ENCODE measurements at places on chromosomes 4 and X.

- DNase-seq, result no peak
Observed at GRCh38 chrX:77174680-77175519, 272.3 kb upstream of the FGF16 start.

GRCh38 chr4:128841402-128841801 lies 31.9 kb downstream of the JADE1 start:
- DNase-seq, result no peak

GRCh38 chrX:9897761-9898161 lies 69.4 kb upstream of the CLDN34 start:
- DNase-seq, result no peak

GRCh38 chr4:17301266-17301665 lies 210.6 kb downstream of the QDPR start:
- DNase-seq, result no peak

GRCh38 chrX:38618180-38618579 lies 56.8 kb downstream of the TSPAN7 start:
- DNase-seq, result no peak

GRCh38 chrX:56233682-56234081 lies 1.5 kb downstream of the KLF8 start:
- no peak for DNase-seq

DNA sequence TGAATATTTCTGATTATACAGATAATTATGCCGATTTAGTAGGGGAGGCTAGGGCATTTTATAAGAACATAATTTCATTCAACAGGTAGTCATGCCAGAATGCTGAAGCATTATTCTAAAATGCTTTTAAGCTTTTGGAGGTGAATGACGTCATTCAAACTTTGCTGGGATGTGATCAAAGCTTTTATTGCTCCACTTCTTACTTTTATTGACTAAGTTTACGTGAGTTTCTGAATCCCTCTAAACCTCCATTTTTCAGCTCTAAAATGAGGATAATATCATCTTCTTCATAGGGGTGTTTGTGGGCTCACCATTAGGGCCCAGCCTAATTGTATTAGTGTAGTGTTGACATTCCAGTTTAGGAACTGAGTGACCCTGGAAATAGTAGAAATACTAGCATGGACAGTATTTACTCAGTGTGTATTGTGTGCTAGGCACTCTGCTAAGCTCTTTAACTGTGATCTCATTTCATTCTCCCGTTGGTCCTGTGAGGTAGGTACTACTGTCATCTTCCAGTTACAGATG lies 3.0 kb downstream of the WWC2 start:
- DNase-seq, result no peak

DNA sequence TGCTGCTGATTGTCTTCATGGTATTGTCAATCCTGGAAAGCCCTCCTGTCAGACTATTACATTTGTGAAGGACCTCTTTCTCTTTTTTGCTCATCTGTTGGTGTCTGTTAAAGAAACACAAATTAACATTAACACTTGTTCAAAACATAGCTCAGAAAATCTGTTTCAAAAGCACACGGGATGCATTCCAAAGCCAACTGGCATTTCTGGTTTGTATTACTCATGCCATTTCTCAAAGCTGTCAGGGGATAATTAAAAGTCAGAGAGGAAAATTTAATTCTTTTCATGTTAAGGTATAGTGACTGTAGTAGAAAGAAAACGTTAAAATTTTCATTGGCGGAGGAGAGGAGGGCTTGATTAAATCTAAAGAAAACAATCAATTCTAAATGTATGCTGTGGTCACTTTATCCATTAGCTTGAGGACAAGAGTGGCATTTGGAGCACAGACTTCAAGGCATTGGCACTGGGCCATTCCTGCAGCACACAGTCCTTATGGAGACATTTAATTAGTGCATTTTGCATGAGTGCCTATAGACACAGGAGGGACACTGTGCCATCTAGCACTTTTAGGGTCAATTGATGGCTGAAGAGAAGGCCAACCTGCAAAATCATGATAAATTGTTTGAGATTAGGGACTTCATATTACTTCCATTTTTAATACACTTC lies 21.2 kb upstream of the GLRA2 start:
- DNase-seq, result no peak

- no peak for DNase-seq
Observed at GRCh38 chr4:133150486-133151340, 1.6 kb downstream of the PCDH10 start.

DNA sequence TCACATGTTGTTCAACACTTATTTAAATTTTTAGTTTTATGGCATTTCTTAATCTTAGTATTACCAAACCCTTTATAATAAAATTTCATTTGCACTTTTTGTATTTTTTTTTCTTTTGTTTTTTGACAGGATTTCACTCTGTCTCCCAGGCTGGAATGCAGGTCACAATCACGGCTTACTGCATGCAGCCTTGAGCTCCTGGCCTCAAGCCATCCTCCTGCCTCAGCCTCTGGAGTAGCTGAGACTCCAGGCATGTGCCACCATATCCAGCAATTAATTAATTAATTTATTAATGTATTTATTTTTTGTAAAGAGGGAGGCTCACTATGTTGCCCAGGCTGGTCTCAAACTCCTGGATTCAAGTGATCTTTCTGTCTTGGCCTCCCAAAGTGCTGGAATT lies 133.4 kb downstream of the ADGRL3 start:
- no peak for DNase-seq

DNA sequence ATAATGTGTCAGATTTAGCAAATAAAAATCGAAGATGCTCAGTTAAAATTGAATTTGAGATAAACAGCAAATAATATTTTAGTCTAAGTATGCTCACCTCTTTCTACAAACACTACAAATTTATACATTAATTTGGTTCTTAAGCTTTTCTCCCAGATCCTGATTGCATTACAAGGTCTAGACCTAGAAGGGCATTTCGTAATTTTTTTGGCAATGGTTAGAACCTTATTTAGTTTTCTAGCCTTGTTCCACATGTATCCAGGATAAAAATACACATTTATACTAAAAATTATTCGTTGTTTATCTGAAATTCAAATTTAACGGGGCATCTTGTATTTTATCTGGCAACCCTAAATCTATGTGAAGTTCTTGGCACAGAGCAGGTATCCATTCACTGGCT lies 2.5 kb upstream of the CDKL5 start:
- no peak for DNase-seq

DNA sequence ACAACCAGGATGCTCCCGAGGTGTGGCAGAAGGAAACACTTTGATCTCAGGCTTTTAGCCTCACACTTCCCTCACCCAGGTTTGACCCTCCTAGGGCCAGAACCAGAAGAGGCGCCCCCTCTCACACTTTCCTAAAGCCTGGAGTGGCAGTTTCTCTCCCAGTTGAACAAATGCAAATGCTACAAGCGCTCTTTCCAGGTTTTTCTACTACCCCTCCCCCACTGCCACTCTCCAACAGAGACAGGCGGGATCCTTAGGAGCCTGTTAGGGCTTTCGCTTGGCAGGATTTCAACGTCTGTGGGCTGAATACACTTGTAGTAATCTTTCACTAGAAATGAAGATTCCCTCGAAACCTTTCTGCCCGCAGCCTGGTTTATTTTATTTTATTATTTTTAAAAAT lies 2.4 kb downstream of the TSC22D3 start:
- DNase-seq, result no peak

GRCh38 chrX:18895189-18895951 lies 88.5 kb downstream of the PHKA2 start:
- DNase-seq, result no peak

- no peak for DNase-seq
Observed at GRCh38 chr4:173509036-173510001, 20.7 kb downstream of the HAND2 start.

DNA sequence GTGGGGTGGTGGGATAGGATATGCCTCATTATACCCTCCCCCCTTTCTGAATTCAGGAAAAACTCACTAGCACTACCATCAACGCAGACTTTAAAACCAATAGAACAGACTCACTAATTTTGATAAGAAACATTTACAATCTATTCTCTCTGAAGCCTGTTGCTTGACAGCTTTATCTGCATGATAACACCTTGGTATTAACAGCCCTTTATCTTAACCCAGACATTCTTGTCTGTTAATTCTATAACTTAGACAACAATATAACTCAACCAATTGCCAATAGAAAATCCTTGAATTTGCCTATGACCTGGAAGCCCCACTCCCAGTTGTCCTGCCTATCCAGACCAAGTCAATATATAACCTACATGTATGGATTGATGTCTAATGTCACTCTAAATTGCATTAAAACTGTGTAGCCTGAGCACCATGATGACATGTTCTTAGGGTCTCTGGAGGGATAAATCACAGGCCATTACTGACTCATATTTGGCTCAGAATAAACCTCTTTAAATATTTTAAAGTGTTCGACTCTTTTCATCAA lies 1.5 kb upstream of the UGT2A3 start:
- no peak for DNase-seq

DNA sequence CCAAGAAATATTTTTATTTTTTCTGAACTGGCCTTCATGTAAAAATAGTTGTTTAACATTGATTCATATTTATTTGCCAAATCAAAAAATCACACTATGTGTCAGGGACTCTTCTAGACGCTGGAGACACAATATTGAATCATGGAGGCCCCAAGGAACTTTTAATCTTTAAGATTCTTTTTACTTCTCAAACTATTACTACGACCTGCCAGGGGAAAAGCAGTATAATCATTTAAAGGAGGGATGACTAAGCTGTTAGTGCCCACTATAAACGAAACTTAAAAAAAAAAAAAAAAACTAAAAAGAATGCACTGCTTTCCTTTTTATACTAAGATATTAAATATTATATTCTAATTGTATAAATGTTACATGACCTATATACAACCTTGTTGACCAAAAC lies 84.7 kb downstream of the PPA2 start:
- DNase-seq, result no peak

DNA sequence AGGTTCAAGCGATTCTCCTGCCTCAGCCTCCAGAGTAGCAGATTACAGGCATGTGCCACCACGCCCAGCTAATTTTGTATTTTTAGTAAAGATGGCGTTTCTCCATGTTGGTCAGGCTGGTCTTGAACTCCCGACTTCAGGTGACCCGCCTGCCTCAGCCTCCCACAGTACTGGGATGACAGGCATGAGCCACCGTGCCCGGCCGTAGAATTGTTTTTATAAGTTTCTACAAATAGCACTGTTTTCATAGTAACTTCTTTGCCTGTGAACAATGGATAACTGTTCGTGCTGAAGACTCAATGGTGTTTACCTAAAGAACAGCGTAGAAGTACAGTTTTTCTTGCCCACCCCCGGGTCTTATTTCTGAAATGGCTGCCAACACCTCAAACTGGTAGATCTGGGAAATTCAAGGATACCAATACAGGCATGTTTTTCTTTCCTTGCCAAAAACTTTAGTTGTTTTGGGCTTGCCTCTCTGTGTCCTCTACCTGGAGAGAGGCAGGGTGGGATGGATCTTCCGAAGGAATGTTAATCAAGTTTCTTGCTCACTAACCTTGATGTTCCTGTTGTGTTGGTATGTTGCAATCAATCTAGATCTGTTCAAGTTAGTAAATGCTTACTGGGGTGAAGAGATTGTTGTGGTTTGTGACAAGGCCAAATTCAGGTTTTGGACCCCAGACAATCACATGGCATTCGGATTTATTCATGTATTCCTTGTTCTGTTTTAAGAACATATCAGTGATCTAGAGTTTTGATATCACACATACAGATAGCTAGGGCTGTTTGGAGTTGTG lies 2.8 kb upstream of the RUFY3 start:
- no peak for DNase-seq

DNA sequence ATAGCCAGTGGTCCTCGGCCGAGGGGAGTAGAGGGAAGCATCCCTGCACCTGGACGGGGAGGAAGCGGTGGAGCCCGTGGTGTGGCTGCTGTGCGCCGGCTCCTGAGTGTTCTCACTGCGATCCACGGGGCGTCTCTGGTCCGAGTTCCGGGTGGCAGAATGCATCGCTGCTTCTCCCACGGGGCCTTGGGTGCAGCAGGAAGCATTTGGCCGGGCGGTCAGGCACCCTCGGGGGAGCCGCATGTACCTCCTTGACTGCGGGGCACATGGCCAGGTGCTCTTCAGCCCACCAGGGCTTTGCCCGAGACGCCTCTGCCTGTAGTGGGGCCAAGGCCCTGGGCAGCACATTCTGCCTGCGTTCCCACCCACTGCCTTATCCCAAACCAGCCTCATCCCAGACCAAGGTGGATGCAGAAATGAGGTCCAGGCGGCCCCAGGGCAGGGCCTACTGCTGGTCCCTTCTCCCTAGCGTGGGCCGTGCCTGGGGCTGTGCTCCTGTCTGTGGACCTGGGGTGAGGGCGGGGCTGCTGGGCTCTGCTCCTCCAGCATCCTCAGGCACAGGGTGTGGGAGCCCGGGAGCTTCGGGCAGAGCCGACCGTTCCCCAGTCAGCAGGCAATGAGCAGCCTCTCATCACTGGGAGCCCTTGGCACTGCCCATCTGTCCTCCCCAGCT lies 27.5 kb downstream of the NKX1-1 start:
- DNase-seq, result no peak

DNA sequence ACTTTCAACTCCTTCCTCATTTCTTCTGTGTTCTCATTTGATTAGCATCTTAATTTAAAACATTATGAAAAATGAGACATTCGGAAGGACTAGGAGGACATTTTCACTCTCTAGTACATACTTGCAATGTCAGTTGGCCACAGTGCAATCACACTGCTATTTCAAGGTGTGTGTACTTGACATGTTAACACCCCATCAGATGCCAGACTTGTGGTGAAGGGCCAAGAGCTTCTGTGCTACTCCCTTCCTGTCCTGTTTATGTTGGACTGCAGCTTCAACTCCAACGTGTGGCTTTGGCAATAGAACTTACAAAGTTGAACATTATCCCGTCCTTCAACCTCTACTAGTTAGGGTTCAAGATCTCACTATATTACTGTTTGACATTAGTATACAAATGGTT lies 221.0 kb downstream of the PALLD start:
- DNase-seq, result no peak
